GDM1 (cell line): ENCODE measurements at places on chromosomes 5 and 9.
A peak's percentile ranks its signal among the peaks of the same experiment; 100 is the strongest.

DNA sequence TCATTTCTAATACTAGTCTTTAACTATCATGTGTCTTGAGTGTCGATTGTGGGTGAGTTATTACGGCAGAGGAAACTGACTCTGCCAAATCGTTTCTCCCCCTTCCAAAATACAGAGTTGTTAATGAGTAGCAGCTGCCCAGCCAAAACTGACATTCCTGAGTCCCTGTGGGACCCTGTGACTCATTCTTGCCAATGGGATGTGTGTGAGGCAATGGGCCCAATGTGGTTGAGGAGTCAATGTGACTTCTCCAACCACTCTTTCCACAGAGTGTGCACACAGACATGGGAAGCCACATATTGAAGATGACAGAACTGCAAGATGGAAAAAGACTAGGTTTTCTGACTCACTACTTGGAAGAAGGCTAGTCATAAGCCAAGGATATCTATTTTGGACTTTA is 434.7 kb downstream of the DTWD2 start:
- no peak for DNase-seq

GRCh38 chr5:81288021-81288433 is 13.4 kb upstream of the ZCCHC9 start:
- no peak for DNase-seq

GRCh38 chr9:116434314-116434713 is 252.8 kb upstream of the TRIM32 start:
- no peak for DNase-seq

- DNase-seq: no peak
Observed at GRCh38 chr9:112819635-112820496, 69.3 kb downstream of the SNX30 start.

DNA sequence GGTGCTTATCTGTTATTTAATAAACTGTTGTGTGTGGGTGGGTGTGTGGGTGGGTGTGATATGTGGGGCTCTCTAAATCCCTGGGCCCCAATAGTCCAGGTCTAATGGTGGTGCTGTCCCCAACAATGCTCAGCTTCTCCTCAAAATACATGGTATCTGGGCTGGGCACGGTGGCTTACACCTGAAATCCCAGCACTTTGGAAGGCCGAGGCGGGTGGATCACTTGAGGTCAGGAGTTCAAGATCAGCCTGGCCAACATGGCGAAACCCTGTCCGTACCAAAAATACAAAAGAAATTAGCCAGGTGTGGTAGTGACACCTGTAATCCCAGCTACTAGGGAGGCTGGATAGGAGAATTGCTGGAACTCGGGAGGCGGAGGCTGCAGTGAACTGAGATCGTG is 4.5 kb upstream of the ORM1 start:
- no peak for DNase-seq

- DNase-seq: no peak
Observed at GRCh38 chr5:173771121-173771724, 116.9 kb upstream of the CPEB4 start.

- DNase-seq: no peak
Observed at GRCh38 chr5:180790020-180790419, 12.6 kb downstream of the MGAT1 start.

DNA sequence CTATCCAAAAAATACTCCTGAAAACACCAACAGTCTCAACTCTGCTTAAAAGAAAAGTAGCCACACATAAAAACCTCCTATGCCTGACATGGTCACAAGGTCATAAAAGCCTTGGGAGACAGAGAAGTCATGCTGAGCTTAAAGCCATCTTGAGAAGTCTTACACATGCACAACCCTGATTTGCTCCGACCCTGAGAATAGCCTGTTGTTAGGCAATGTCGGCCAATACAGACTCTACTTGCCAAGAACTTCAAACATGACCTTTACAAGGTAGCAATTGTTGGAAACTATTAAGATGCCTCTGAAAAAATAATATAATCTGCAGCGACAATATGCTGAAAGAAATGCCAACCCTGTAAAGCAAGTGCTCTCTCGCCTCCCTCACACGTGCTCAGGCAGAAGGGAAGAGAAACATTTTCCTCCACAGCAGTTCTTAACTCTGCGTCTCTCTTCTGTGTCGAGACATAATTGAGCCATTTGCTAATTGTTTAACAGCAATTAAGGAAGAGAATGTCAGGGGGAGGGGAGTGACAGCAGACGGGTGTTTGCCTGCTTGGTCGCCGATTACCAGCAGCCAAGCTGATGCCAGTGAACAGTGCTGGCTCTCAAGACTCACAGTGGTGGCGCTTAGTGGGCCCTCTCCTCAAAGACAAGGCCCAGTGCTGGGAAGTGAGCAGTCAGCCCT is 393.6 kb downstream of the SPOCK1 start:
- no peak for DNase-seq

- no peak for DNase-seq
Observed at GRCh38 chr9:20569525-20569924, 52.8 kb downstream of the MLLT3 start.

DNA sequence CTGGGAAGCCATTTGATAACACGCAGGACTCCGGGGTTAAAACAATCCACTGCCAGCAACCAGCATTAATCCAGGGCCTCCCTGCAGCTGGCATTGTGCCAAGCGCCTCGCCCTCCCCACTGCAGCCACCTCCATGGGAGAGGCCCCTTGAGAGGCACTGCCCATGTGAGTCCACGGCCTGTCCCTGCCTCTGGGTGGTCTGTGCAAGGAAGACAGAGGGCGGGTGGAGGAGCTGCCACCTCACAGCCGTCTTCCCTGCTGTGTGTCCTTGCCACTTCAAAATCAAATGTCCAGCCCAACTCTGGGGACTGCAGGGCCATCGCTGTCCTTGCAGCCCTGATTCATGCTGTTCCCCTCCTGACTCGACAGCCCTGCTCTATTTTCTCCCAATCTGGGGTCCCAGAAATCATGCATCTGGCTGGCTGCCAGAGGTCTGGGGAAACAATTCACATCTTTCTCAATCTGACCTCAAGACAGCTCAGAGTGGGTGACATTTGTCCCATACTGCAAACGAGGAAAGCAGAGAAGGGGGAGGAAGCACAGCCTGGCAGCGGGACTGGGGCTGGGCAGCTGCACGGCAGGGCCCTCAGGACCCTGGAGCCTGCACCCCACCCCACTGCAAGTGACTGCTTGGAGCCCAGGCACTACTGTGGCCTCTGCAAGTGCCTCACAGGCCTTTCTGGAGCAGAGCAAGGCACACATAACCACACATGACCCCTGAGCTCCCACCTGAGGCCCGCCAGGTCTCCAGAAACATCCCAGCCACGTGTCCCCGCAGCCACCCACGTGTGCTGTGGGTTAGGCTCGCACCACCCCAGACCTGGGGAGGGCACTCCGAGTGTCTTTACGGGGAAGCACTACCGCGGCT is 15.7 kb downstream of the BRD3OS start:
- no peak for DNase-seq

DNA sequence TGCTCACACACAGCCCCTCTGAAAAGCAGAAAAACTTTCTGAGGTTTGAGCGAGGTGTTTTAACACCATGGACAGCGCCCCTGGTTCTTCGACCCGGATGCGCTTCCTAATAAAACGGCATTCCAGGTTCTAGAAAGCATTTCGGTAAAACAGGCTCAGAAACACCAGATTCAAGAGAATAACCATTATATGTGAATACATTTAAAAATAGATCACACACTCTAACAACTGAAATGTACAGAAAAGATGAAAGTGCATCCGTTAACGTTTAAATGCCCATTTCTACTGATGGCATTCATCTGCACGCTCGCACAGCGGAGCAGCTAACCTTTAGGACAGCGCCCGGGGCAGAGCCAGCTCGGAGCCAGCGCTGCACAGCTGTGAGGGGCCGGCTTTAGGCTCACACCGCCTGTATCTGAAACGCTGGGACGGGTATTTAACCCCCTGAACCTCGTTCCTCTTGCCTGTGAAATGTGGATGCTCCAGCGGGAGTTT is 26.3 kb upstream of the TENT4A start:
- DNase-seq: no peak

DNA sequence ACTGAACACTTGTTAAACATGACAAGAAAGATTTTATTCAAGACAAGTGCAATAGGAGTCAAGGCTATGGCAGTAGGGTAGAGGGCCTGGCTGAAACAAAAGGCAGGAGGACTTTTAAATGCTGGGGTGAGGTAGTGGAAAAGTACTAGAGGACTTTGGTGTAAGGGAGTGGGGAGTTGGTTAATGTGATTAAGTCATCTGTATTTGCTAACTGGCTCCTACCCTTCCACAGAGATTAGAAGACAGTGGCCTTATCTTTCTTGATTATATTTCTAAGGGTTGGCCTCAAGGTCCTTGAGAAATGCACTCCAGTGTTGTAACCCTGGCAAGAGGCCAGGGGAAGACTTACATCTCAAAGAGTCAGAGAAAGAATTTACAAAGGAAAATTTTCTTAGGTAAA is 160.2 kb upstream of the FTMT start:
- DNase-seq: no peak

- no peak for DNase-seq
Observed at GRCh38 chr5:76221311-76221710, 138.1 kb downstream of the SV2C start.

DNA sequence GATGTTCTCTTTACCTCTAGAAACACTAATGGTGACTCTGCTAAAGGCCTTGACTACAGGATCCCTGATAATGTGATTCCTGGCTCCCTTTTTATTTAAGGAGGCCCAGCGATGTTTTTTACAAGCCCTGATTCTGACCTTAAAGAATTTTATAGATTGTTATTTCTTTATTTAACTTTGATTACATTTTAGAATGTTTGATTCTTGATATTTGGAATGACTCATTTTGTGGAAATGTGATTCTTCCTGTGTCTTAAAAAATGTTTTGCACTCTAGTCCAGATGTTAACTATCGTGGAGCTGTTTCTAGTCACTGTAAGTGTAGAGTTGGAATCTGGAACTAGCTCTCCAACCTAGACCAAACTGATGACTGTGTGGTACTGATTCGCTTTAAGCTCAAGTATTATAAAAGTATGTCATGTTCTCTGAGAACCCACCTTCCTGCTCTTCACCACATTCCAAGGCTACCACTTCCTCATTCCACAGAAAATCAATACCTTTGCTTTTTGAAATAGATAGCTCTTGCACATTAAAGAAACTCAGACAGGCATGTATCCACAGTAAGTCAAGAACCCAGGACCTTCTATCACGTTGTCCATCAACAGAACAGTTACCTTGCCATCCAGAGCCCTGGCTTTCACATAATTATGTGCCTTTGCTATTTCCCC is 65.2 kb downstream of the JMY start:
- DNase-seq: no peak

DNA sequence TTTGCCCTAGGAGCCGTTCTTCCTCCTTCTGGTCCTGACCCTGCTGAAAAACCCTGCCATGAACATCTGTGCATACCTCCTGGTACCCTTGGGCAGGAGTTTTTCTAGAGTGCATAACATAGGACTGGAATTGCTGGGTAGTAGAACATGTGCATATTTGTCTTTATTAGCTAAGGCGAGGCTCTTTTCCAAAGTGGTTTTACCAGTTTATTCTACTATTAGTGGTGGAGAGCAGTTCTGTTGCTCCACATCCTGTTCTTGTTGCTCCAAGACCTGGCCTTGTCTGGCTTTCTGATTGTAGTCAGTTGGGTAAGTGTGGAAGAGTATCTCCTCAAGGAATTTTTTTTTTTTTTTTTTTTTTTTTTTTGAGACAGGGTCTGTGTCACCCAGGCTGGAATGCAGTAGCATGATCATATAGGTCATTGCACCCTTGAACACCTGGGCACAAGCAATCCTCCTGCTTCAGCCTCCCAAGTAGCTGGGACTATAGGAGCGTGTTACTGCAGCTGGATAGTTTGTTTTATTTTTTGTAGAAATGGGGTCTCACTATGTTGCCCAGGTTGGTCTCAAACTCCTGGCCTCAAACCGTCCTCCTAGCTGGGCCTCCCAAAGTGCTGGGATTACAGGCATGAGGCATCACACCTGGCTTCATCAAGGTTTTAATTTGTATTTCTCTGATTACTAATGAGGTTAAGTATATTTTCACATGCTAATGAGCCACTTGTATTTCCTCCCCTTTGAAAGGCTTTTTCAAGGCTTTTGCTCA is 85.2 kb downstream of the SPRY4 start:
- no peak for DNase-seq

- no peak for DNase-seq
Observed at GRCh38 chr5:172414531-172415361, 39.6 kb downstream of the SH3PXD2B start.

GRCh38 chr9:8389531-8389930 is 590.0 kb upstream of the DMAC1 start:
- no peak for DNase-seq

GRCh38 chr5:143215690-143216089 is 187.8 kb downstream of the NR3C1 start:
- peak; percentile 26 for DNase-seq

GRCh38 chr9:77802515-77803293 is 154.6 kb upstream of the GNA14 start:
- no peak for DNase-seq

- no peak for DNase-seq
Observed at GRCh38 chr5:177432143-177432838, 5.8 kb downstream of the GRK6 start.

GRCh38 chr5:147746986-147747385 is 35.5 kb downstream of the JAKMIP2 start:
- no peak for DNase-seq

- DNase-seq: no peak
Observed at GRCh38 chr5:445591-445990, 2.6 kb downstream of the EXOC3 start.

DNA sequence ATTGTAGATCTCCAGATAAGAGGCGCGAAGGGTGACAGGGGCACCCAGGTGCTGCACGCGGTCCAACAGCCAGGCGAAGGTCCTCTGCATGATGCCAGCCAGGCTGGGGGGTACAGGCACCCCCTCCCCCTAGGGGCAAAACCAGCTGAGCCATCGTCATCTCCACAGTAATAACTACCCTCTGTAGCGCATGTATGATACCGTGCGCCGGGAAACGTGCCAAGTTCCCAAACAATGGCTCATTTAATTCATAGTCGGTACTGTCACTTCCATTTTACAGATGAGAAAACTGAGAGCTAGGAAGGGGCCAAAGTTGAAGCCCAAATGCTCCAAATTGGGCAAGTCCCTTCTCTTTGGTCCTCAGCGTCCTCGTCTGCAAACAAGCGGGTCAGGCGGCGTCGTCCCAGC is 1.5 kb downstream of the KIF12 start:
- DNase-seq: no peak

DNA sequence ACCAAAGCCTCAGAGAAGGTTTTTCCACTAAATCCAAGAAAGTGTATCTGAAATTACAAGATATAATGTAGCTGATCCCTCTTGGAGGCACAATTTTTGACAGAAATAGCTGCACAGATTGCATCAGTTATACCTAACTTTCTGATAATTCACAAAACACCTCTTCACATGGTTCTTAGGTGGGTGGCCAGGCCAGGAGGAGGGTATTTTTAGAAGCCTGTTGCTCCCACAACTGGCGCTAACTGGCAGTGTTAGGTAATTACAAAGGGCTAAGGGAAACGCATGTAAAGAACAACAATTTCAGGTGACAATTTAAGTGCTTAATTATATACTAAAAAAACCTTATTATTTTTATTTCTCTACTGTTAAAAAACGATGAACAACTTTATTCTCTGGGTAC is 247.9 kb downstream of the BNC2 start:
- DNase-seq: no peak

- DNase-seq: peak; percentile 89
Observed at GRCh38 chr5:180803181-180804128, 849 bp upstream of the MGAT1 start.

- DNase-seq: no peak
Observed at GRCh38 chr5:102545175-102545574, 46.4 kb upstream of the SLCO6A1 start.
